Nucleus accumbens (tissue), 56 donors: ENCODE measurements at places on chromosomes 13 and 19.
A peak's percentile ranks its signal among the peaks of the same experiment; 100 is the strongest.

- no peak for DNase-seq
These were observed 3.8 kb downstream of the COX6B2 start for GRCh38 chr19:55350620-55351315.

GRCh38 chr19:6767081-6767356, 216 bp downstream of the SH2D3A start:
- no peak for DNase-seq

DNA sequence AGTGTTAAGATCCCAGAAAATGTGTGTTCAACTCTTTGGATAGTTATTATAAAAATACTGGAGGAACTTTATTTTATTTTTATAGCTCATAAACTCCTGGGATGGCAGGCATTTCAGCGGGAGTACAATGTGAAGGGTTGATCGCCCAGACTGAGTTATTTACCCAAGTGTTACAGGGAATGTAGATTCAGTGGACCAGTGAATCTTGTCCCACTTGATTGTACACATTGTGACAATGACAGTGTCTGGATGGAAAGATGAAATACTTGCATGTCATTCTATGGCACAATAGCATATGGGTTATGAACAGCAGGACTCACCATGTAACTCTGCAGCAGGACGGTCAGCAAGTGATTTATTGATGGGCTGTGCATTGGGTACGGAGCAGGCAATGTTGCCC, 20.3 kb downstream of the OLFM4 start:
- DNase-seq = no peak

DNA sequence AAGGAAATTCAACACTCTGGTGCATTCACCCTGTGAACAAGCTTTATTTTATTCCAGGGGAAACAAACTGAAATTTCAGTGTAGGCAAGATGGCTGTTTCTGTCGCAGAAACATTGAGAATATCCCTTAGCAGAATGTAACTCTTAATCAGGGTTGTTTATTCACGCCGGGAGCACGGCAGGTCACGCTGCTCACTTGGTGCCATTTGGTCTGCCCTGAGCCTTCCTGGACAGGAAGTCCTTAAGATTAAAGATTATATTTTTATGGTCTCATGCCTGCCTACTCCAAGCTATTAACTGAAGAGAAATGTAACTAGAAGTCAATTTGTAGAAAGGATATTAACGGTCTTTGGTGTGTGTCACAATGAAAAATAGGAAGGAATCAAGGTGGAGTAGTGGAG, 185.3 kb upstream of the ARGLU1 start:
- DNase-seq = no peak

GRCh38 chr19:15307169-15307568, 25.2 kb downstream of the BRD4 start:
- DNase-seq = no peak

DNA sequence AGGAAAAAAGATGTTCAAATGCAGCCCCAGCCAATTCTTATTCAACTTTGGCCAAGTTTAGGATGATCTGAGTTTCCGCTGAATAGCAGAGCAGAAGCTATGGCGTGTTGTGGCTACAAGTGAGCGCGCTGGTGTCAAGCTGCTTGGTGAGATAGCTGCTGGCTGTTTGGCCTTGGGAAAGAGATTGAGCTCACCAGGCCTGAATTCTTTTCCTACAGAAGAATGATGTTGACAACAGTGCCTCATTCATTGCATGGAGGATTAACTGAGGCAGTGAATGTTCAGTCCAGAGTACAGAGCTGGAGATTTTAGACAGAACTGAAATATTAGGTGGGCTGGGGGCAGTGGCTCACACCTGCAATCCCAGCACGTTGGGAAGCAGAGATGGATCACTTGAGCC, 31.5 kb upstream of the MAP3K10 start:
- no peak for DNase-seq

DNA sequence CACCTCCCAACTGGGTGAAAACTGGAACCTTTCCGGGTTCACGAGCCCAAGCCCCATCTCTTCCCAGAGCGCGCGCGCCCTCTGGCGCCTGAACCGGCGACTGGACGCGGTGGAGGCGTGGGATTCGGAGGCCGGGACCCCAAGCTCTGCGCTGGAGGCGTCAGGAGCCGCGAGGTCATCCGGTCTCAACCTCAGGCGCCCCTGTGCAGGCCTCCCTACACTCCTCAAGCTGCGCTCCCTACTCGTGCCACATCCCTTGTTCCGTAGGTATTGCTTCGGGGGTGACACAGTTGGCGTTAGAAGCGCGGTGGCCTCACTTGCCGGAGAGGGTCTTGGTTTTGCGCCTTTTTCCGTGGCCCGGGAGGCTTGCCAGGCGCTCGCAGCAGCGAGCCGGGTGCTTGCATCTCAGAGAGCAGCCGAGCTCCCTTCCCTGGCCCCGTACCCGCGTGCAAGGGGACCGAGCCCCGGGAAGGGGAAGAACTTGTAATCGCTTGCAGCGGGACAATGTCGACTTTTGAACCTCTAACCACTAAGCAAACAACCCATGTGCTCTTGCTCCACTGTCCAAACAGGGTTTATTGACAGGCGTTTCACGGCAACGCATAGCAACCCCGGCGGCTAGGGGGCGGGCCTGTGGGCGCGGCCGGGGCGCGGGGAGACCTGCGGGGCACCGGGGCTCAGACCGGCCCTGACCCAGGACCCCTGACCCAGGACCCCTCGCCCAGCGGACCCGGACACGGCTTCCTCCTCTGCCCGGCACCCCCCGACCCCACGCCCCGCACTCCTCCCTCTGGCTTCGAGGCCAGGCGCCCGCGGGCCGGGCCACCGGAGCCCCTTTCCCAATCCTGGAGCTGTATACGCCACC, 8.5 kb downstream of the CDX2 start:
- DNase-seq = no peak

GRCh38 chr13:95643936-95644598, 439 bp downstream of the DZIP1 start:
- peak; percentile 43 for DNase-seq

DNA sequence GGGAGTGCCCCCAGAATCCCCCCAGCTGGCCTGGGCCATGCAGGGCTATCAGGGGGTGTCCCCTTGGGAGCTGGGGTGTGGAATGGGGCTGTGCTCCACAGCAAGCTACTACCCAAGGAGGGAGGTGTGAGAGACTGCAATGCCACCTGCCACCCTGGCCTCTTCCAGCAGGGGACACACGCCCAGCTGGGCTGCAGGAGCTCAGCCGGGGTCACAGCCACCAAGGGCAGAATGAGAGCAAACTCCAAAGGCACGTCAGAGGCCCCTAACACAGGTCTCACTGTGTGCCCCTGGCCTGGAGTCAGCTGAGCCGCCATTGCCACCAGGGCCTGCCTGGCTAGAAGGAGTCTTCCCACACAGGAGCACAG, 55.5 kb downstream of the MLLT1 start:
- DNase-seq = no peak

GRCh38 chr13:70613295-70613694, 505.0 kb upstream of the KLHL1 start:
- no peak for DNase-seq

DNA sequence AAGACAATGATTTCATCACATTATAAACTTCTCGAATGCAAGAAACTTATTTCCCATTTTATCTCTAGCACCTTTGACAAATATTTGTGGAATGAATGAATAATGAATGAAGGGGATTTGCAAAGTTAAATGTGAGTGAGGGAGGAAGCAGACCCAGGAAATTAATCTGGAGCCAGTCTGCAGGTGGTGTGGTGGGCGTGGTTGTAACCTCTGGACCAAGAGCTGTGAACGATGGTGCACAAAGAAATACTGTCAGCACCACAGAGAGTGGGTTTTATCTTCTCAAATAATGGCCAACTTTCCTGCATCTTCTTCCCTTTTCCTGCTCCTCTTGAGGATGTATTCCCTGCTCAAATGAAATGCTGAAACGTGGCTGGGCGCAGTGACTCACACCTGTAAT, 11.0 kb upstream of the ZNF792 start:
- no peak for DNase-seq

DNA sequence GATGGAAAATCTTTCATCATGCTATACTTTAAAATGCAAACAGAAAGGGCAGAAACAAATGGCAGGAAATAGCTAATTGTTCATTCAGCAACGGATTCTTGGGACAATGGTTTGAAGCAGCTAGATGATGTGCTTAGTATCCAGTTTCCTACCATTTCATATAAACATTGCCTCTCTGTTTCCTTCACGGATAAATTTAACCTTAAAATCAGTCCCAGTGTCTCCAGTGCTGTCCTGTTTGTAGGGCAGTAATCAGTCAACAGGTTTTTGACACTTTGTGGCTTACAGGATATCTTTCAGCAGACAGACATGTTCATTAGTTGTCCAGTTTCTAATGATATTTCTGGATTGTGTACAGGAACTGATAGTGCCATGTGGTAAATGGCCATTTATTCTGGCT, 24.7 kb upstream of the RB1 start:
- DNase-seq = no peak

GRCh38 chr19:30155381-30156200, 213.6 kb downstream of the URI1 start:
- DNase-seq = no peak

DNA sequence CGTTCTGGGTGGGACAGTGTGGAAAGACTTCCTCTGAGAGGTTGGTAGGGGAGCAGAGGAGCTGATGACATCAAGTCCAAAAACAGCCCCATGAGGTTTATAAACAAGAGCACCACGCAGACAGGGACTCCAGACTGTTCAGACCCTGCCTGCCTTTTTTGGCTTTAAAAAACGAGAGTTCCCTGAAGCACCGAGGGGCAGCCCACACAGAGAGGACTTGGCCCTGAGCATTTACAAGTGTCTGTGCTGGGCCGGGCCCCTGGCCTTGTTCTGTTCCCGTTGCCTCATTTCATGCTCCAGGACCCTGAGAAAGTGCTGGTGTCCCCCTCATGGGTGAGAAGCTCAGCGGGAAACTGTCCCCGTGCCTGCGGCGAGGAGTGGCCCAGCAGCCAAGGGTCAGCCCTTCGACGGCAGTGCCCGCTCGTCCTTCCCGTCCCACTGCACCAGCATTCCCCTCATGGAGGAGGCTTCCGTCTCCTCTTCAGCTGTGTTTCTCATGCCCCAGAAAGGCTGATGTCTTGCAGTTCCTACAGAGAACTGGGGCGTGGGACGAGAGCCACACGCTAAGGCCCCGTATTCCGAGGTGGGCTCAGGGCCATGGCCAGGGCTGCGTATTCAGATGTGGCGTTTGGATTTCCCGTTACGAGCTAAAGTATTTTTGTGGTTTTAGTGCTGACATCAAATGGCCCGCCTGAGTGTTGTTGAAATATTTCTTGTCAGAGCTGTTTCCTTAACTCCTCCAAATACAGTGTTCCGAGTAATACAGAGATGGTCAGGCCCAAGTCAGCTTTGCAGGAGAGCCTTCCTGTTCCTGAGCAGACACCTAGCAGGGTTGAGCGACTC, 93.5 kb downstream of the ATP11A start:
- no peak for DNase-seq

DNA sequence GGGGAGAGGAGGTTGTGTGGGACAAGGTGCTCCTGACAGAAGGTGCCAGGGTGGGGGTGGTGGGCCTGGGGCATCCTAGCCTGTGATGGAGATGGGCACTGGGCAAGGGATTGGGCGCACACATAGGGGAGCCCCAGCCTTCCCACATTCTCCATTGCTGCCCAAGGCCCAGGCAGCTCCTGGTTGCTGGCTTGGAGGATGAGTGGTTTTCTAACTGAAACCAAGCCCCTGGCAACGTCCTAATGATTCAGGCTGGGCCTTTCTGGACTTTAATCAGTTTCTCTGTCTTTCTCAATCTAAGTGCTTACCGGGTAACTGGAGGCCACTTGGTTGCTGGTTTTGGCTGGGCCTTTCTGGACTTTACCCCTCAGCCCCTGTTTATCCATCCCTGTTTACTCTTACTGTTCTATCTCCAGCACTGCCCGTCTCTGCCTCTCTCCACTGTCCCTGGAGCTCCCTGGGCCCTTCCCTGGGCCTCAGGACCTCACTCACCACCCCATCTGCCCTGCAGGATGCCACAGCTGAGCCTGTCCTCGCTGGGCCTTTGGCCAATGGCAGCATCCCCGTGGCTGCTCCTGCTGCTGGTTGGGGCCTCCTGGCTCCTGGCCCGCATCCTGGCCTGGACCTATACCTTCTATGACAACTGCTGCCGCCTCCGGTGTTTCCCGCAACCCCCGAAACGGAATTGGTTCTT, 354 bp downstream of the CYP4F3 start:
- no peak for DNase-seq

GRCh38 chr19:49441960-49442350, 628 bp upstream of the SLC17A7 start:
- no peak for DNase-seq

DNA sequence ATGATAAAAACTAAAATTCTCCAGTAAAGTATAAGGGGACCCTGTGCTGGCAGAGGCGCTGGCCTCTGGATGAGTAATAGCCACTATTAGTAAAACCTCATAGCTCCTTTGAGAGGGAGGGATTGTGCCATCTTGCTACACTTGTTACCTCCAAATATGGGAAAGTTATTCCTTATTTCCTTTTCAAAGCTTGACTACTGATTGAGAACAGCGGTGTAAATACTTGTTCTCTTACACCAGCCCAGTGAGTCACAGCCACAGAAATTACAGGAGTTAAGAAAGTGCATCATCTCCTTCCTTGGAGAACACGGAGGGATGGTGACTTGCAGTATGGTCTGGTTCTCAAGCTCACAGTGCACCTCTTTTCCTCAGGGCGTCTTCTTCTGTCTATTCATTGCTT, 379.0 kb downstream of the EFNB2 start:
- DNase-seq = no peak

GRCh38 chr13:106083620-106084350, 451.7 kb downstream of the EFNB2 start:
- DNase-seq = peak; percentile 9

- no peak for DNase-seq
These were observed 13.9 kb downstream of the TINCR start for GRCh38 chr19:5553892-5554291.

DNA sequence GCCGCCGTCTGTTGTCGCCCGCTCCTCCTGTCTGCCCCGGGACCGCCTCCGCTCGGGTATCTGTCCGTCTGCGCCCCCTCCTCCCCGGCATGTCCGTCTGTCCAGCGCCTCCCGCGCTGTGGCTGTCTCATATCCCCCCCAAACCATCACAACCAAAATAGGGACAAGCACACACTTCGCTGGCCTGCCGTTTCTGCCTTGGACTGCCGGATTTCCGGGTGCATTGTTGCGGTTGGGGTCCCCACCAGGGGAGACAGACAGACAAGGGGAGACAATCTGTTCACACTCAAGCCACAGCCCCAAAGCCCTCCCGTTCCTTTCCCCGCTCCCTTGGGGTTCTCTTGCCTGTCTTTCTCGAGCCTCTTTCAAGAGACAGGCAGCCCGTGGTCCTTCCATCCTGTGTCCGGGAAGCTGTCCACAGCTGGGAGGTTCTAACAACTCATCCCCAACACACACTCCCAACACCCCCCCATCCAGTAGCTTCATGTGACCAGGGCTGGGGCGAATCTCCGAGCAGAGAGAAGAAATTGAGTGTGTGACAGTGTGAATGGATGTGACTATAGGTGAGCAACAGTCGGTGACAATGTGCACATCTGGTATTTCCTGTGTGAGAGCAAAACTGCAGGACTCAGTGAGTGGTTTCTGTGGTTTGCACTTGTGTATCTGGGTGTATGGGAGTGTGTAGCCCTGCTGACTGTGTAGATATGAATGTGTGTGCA, 16.5 kb upstream of the FOSB start:
- no peak for DNase-seq

DNA sequence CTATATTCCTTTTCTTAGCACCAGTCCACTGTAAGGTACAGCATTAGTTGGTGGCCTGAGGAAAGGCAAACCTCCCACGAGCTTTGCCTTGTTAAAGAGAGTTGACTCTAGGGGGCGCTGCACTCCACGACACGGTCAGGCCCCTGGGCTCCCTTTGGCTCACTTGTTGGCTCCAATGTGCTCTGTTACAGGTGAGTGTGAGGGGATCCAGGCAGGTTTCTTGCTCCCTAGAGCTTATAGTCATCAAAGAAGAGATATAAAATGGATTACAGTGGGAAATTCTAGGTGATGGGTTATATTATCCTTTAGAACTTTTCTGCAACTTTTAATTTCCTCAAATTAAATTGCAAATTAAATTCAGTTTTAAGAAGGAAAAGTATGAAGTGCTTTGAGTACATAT, 3.7 kb downstream of the WDR87 start:
- DNase-seq = peak; percentile 72
